ENCODE measurements at places on chromosomes 11 and 22.

DNA sequence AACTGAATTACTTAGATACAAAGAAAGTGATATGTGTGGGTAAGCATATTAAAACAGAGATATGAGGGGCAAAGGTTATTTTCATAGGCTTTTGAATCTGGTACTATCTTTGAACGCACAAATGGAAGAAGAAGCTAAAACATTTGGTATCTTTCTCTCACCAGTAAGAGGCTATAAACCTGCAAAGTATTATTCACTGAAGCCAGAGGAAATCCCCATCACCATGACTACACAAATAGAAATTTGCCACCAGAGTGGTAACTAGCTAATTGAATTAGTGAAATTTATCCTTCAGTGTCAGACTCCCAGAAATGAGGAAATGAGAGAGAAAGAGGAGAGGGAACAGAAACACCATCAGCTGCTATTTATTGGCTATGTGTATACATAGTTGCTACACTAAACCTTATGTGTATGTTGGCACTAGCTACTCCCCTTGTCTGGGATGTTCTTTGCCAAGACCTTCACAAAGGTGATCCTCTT is 503.4 kb downstream of the DLG2 start:
- no peak for DNase-seq

- no peak for DNase-seq
These were observed 802 bp downstream of the TENM4 start for GRCh38 chr11:79439886-79440570.

DNA sequence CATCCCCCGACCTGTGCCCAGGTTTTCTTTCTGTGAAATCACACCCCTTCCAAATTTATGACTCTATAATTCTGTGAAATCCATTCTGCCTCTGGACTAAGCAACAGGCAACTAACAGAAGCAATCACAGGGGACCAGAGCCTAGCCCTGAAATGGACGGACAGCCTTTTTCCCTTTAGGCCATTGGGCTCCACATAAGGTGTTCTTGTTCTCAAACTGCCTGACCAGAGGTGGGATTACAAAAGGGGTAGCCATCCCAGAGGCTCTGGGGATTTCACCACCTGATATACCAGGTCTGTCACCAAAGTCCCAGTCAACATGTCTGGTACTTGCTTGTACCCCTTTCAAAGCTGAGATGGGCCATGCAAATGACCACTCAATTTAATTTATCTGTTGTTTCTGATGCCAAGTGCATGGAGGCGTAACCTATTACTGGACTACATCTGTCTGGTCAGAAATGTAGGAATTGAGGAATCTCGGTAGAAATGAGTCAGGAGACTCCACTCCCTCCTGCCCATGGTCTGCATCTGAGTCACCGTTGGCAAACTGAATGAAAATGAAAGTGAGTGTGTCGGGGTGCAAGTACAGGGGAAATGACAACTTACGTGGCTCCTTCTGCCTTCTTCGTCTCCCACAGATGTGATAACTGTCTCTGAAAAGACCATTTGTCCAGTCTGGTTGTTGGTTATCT is 10.2 kb downstream of the DKK3 start:
- DNase-seq = no peak

- no peak for DNase-seq
These were observed at the start of gene OSBPL5 for GRCh38 chr11:3165152-3165705. Gene OSBPL5 (minus strand): TSS chr11:3165310. CDS start chr11:3129148, 36,162 bp downstream.
